ENCODE measurements at places on chromosomes 1 and 21.

GRCh38 chr1:244077473-244078220, 26.6 kb downstream of the ZBTB18 start:
- peak; percentile 24 for DNase-seq

DNA sequence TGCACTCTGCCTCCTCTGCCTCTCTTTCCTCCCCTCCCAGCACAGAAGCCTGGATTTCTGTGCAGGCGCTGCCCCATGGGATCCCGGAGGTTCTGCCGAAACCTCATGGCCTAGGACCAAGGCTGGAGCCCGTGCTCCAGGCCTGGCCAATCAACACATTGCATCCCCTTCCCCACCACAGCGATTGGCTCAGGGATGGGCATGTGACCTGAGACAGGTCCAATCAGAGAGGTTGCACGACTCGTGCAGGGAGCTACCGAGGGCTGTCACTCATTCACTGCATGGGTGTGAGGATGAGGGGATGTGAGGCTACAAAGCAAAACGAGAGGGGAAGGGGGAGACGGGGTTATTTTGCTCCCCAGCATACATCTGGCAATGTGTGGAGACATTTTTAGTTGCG, 3.3 kb upstream of the CELA2B start:
- no peak for DNase-seq

DNA sequence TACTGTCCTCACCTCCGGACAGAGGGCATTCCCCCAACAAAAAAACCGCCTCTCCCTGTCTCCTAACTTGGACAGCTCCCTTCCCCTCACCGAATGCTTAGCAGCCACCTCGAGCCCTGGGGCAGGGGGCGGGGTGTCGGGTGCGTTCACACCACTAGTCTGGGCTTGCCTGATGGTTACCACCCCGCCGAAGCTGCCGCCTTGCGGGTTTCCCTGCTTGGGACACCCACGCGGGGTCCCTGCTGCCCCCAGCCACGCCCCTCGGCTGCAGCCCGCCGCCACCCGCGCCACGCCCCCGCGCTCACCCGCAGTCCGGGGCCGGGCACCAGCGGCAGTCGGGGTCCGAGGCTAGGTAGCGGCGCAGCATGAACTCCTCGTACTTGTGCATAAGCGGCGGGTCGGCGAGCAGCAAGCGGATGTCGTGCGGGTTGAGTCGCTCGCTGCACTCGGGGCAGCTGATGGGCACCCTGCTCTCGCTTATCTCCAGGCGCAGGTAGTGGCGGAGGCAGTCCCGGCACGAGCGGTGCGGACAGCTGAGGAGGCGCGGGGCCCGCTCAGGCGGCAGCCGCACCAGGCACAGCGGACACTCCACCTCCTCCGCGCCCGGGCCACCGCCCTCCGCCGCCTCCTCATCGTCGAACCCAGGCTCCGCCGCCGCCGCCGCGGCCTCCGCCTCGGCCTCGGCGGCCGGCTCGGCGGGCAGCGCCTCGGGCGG, 706 bp downstream of the RNF19B start:
- peak; percentile 30 for DNase-seq

DNA sequence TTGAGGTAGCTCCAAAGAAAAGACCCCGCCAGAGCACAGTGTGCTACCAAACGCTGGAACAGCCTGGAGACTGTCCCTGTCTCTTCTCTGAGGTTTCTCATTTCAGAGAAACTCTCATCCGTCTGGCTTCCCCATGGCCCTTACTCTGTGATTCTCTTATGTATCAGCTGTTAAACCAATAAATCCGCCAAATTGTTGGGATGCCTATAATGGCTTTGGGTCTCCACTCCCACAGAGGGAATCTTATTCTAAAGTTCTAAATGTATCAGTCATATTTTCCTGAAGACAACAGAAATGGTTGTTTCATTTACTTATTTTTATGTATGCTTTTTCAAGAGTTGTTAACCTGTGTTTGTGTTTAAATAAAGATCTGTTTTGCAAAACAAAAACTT, 4.0 kb downstream of the ERG start:
- no peak for DNase-seq

DNA sequence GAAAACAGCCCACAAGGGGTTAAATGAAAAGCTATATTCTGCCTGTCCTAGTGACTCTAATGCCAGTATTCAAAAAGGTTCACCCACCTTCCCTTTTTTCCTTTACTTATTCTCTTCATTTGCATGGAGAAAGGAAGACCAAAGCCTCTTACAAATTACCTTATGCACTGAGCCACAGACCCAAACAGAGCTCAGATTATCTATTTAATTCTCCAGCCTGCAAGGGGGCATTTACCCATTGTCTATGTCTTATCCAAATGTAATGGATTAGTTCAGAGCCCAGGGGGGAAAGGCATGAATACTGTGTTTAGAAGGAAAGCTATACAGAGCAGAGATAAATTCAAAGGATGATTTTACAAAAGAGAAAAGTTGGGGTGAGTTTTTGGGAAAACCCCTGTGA, 388.5 kb downstream of the OMA1 start:
- no peak for DNase-seq

GRCh38 chr1:8337776-8338525, 20.0 kb downstream of the SLC45A1 start:
- no peak for DNase-seq

DNA sequence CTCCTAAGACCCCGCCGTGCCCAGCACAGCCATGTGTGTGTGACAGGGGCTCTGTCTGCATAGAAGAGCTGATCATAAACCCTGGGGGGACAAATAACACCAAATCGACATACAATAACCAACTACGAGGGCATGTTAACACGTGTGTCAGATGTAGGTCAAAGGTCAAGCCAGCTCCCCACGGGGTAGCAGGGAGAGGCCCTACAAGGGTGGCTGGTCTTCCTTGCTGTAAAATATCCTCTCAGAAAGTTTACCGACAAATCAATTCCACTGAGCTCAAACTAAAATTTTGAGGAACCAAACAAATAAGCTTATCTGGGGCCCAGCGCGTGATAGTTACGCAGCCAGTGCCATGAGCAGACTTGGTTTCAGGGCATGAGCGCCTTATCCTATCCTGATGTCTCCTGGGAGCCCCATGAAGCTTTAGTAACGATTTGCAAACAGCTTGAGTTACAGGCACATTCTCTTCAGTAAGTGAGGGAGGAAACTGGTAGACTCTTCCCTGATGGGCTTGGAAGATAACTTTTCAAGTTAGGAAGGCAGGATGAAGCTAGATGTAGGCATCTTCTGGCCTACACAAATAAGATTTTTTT, 2.7 kb upstream of the TMPRSS3 start:
- DNase-seq: no peak

DNA sequence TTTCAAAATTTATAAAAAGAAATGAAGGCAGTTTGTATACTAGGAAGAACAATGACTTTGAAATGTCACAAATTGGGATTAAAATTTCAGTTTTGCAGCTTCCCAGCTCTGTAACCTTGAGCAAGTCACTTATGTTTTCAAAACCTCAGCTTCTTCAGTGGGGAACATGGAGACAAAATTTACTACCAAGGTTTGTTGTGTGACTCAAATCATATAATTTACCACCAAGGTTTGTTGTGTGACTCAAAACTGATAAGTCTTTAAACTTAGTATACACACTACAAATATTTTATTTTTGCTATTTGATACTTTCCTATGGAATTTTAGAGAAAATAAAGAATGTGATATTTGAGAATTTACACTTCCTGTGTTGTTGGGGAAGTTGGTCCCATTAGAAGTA, 219.9 kb downstream of the KCTD3 start:
- DNase-seq: no peak

- no peak for DNase-seq
Measured at GRCh38 chr1:110676970-110677369, 2.2 kb upstream of the KCNA3 start.

DNA sequence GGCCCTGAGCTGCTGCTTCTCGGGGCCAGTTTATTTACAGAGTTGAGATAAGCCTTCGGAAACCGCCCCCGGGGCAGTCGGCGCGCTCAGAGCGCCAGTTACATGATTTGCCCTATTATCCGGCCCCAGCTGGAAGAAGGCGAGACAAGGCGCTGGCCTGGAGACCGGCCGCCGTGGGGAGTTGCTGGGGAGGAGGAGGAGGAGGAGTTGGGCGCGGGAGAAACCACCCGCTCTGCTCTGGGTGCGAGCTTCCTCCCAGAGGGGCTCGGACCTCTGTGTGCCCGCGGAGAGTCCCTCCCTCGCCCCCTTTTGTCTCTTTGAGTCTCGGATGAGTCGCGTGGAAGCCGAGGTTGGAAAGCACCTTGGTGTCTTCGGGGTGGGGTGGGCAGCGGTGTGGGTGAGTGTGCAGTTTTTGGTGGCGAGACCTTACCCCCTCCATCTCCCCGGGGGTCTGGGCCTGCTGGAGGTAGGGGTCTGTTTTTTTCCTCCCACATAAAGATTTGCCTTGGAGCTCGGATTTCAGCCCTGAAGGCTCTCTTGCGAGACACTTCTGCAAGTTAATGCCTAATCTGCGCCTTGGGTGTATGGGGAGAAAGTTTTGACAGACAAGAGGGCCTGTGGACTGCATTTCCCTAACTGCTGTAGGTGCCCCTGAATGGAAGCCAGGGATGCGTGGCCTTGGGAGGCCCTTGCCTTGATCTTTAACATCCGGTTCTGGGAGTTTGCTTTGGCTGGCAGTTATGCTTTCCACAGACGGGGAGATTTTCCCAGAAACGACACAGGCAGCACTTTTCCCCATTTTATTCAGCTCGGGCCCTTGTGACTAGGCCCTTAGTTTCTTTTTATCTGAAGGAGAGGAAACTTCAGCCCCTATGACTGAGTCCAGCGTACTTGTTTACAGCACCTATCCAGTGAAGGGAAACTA, 80.0 kb downstream of the NDUFS5 start:
- no peak for DNase-seq

- DNase-seq: no peak
Measured at GRCh38 chr1:228002792-228003191, 4.0 kb upstream of the WNT3A start.

DNA sequence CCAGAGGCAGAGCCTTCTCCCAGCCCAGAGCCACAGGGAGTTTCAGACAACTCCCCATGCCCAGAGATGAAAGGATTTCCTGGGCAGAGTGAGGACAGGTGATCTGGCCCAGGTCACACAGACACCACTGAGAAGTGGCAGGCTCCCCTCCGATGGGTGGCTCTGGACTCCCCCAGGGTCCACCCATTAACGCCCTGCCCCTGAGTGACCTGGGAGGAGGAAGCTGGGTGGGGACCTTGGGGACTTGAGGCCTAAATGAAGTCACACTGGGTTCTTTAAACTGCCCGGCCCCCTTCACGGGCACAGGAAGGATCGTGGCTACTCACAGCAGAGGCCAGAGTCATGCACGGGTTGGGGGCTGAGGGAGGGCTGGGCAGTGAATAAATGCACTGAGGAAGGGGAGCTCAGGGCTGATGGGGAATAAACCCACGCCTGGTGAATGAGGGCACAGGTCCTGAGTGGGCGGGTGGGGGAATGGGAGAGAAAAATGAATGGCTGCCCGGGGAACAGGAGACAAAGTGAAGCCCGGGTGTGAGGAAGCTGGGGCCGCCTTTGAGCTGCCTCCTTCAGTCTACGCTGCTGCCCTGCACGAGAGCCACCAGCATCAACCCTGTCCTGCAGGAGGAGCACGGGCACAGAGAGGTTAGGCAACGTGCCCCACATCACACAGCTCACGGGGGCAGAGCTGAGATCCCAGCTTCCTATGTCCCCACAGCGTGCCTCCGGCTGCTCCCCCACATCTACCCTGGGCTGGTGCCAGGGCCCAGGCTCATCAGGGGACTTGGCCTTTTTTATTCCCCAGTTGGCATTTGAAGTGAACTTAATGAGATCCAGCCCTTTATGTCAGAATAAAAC, 404.3 kb downstream of the MATN1 start:
- DNase-seq: no peak

- no peak for DNase-seq
Measured at GRCh38 chr1:178797590-178797989, 72.5 kb downstream of the RALGPS2 start.

DNA sequence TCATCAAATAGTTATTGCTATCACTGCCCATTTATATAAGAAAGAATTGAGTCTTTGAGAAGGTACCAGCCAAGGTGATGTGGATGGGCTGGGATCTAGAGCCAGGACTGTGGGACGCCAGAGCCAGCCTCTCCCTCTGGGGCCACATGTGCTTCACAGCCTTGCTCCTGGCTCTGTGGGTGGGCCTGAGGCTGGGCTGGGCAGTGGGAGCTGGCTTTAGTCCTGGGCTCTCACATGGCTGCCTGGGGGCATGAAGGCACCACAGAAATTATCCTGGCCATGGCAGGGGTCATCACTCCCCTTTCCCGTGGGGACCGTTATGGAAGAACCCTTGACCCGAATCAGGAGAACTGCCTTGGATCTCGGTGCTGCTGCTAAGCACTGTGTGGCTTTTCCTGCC, 203.1 kb downstream of the TRABD2B start:
- DNase-seq: no peak

- DNase-seq: no peak
Measured at GRCh38 chr21:39730418-39731157, 14.4 kb upstream of the IGSF5 start.

DNA sequence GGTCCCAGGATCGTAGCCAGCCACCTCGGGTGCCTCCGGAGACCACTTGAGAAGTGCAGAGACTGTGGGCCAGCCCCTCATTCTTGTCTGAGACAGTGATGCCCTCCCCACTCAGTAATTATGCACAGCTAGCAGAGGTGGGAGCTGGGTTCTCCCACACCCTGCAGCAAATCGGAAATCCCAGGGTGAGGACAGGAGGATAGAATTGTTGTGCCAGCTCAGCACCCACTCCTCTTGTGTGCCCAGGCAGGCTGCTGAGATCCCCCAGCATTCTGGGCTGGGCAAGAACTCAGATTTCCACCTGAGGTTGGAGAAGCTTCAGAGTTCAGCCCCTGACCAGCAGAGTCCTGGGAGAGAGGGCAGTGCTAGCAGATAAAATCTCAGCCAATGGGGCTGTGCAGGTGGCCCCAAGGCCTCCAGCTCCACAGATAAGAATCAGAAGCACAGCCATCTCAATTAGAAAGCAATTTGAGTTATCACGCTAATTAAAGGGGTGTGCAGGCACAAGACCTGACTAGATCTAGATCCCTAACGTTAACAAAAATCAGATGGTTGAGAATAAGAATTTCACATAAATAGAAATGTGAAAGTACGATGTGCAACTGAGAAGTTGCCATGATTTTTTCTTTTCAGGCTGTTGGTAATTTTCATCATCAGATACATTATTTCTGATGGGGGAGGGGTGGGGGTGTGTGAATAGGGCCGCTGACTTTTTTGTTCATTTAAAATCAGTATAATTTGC, 45.5 kb upstream of the IRF2BP2 start:
- DNase-seq: no peak

- DNase-seq: peak; percentile 7
Measured at GRCh38 chr1:166905900-166906299, 29.8 kb upstream of the TADA1 start.

DNA sequence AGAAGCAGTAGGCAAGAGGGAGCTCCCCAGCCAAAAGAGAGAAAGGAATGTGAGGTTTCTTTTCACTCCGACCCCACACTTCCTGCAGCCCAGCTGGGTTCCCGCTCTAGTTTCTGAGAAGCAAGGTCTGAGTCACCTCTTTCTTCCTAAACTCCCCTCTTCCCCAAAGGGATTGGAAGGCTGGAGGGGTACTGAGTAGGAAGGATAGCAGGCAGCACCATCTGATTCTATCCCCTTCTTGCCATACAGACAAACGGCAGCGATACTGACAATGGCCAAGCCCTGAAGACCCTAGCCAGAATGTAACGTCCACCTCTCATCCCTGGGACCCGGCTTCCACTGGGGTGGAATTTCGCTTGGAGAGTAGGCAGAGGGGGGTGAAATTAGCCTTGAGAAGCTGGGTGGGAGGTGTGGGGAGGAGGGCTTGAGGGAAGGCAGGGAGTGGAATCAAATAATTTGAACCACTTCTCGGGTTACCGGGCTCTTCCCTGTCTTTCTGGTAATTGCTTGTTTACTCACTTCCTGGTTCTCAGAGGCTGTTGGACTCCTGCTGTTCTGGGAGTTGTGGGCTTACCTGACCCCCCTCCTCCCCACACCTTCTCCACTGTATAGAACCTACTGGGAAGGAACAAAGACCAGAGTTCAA, 13.2 kb downstream of the IER5 start:
- no peak for DNase-seq

GRCh38 chr1:31897526-31898100, 40.6 kb downstream of the PTP4A2 start:
- DNase-seq: no peak
